ENCODE measurements at places on chromosomes 1 and 21. TPM values are rescaled to one million over a fixed set of nuclear protein-coding genes. Genes with fewer than 3 reads are reported as not detected.
A peak's percentile ranks its signal among the peaks of the same experiment; 100 is the strongest.

RNF207 gene
- total RNA-seq: 4.5 TPM

KLF17 gene
- under 0.01 TPM for total RNA-seq

TBX19 gene
- 0.41 TPM for total RNA-seq

WLS gene
- 28.1 TPM for total RNA-seq

SYCP1 gene
- not detected for total RNA-seq

- DNase-seq: no peak
Observed at GRCh38 chr1:117860896-117861610, 68.4 kb downstream of the GDAP2 start.

DNA sequence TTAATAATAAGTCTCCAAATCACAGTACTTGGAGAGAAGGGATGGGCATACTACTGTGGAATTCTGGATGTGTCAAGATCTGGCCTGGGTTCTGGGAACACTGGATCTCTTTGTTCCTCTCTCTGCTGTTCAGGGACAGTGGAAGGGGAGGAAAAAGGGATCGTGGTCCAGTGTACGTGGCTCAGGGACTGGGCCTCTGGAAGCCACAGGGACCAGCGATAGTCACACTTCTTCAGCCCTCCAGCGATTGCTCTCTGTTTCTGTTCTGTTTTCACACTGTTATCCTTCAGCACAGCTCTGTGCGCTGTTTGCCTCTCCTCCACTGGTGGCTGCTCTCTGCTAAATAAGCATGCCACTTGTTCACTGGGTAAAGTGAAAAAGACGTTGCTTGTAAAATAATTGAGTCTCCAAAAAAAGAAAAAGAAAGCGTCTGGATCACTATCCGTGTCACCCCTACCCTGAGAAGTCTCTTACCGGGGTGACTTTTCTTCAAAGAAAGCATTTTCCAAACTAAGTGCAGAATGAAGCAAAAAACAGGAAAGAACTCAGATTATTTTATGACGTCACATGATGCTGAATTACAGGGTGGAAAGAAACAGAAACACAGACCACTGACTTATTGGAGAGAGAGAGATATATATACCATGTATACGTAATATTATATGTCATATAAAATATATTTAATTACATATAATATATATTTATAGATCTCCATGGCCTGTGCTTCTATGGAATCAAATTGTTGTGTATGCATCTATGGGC is 279.4 kb downstream of the RGS7 start:
- DNase-seq: no peak

DNA sequence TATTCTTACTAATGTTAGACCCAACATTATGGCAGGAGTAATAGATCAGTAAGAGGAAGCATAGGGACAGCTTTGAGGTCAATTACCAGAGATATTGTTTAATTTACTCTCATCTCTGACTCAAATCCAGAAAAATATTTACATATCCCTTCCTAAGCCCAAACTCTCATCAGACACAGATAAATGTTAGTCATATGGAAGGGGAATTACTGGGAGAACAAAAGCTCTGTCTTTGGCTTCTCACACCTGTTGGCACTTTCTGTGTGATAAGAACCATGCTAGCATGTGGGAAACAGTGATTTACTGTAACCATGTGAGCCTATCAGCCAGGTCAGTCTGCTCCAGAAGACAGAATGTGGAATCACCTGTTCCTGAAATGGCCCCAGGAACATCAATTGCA is 72.4 kb downstream of the DUSP10 start:
- DNase-seq: no peak

- DNase-seq: no peak
Observed at GRCh38 chr21:42101246-42101645, 30.1 kb downstream of the UMODL1 start.

- DNase-seq: no peak
Observed at GRCh38 chr1:108327534-108328466, 83.9 kb upstream of the NBPF4 start.

GRCh38 chr1:6185635-6186382 is 5.7 kb upstream of the CHD5 start:
- DNase-seq: peak; percentile 12

DNA sequence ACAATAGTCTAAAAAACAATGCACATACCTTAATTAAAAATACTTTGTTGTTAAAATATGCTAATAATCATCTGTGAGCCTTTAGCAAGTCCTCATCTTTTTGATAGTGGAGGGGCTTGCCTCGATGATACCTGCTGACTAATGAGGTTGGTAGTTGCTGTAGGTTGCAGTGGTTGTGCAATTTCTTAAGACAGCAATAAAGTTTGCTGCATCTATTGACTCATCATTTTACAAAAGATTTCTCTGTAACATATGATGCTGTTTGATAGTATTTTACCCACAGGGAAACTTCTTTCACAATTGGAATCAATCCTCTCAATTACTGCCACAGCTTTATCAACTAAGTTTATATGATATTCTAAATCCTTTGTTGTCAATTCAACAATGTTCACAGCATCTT is 7.6 kb downstream of the C1orf87 start:
- DNase-seq: no peak

GRCh38 chr1:176752505-176752904 is 289.5 kb downstream of the PAPPA2 start:
- DNase-seq: no peak

GRCh38 chr1:195462152-195462551 is 1146.1 kb downstream of the KCNT2 start:
- no peak for DNase-seq

DNA sequence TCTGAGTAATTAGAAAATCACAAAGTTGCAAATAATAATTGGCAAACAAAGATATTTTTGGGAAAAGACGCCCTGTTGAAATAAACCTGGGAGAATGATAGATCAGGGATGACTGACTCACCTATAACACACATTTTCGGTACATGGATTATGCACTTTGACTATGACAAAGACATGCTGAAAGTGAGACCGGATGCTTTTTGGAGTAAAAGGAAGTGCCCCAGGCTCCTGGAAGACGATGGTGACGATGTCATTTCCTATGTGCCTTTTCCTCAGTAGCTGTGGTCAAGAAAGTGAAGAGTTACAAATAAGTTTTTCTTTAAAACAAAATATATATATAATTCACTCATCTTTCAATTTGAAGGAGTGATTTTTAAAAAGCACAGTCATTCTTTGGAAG is 158.7 kb downstream of the SIPA1L2 start:
- no peak for DNase-seq

GRCh38 chr1:93758842-93759515 is 77.3 kb upstream of the BCAR3 start:
- DNase-seq: no peak
